T-cell (primary cell): ENCODE measurements at places on chromosomes 11 and 22.

DNA sequence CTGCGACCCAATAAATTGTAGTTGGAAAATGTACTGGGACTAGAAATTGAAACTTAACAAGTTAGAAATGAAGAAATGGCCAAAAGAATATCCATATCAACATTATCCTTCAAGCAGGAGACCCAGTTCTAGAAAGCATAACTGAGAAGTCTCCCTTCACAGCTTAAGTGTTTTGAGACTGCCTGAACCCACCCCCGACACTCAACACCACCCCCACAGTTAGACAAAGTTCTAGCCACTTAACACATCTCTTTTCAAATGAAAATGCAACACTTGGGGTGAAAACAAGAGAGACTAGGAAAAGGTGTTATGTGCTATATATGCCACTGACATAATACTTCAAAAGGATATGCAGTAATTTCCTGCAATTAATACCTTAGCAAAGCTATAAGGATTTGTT, 184.5 kb downstream of the SOX6 start:
- no peak for DNase-seq

DNA sequence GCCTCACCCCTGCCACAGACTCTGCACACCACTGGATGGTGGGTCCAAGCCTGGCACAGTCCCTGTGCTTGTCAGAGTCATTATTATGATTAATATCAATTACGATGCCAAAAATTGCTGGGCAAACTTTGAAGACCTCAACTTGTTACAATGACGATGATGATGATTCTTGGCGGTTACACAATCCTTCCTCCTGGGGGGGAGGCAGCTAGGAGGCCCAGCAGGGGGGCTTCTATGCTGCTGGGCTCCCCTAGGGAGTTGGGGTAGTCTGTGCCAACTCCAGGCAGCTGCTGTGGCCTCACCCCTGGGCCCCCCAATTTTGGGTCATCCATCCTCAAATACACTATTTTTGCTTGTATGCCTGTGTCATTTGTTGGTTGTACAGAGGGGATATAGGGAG, 12.0 kb downstream of the SLC35E4 start:
- no peak for DNase-seq

DNA sequence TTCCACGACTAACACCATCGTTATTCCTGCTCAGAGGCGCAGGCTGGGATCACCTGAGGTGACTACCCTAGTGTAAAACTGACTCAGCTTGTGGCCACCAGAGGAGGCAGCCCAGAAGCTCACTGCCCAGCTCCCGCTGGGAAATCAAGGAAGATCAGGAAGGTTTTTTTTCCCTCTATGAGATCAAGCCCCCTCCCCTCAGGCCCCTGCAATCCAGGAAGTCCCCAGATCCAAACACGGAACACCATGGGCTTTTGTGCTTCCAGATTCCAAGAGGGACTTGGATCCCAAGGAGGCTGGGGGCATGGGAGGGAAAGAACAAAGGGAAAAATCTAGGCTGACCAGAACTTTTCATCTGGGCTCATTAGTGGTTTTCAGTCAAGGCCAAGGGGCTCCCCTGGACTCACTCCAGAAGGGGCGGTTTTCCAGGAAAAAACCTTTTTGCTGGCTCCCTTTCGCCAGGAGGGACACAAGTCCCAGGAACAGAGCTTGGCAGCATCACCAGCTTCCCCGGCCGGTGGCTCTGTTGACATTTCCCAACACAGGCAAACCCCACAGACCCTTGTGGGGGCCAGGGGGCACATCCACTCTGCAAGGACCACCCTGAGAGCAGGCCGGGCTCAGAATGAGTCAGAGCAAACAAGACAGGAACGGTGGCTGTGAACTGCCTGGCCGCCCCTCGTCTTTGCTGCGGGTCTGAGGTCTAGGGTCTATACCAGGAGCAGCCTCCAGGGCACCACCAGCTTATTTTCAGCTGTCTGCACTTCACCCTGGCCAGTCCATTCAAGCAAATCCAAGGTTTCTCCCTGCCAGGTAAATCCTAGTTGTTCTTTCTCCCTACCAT, 36.8 kb downstream of the MYH9 start:
- DNase-seq = no peak

- DNase-seq = no peak
Observed at GRCh38 chr11:33936725-33937604, 45.1 kb upstream of the LMO2 start.

DNA sequence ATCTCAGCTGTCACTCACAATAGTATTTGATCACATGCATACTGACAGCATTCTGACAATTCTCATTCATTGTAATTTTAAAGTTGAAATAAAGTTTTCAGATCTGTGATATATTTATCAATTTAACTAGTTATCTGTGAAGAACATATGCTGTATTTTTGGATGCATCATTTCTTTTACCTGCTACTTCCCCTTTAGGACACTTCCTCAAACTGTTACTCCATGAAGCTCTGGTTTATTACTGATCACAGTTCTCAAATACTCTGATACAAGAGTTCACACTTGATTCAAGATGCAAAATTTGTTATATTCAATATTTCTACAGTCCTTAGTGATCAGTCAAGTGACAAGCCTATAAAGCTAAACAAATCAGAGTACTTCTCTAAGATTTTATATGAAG, 1655.2 kb downstream of the LRRC4C start:
- no peak for DNase-seq

GRCh38 chr11:69909561-69910518, 90.6 kb upstream of the FGF3 start:
- no peak for DNase-seq

- no peak for DNase-seq
Observed at GRCh38 chr11:71321433-71322191, 69.2 kb upstream of the SHANK2 start.

DNA sequence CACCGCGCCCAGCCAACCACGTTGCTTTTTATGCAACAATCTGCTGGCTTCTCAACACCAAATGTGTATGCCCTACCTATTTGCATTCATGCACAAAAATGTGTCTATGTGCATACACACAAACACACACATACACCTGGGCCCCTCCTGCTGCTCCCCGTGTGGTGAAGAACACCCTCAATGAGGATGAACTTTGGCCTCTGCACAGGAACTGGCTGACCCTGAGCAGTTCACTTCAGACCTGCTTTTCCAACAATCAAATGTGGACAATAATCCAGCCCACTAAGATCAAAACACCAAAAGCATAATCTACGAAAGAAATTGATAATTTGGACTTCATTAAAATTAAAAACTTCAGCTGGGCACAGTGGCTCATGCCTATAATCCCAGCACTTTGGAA, 25.3 kb upstream of the SLC35C1 start:
- no peak for DNase-seq

DNA sequence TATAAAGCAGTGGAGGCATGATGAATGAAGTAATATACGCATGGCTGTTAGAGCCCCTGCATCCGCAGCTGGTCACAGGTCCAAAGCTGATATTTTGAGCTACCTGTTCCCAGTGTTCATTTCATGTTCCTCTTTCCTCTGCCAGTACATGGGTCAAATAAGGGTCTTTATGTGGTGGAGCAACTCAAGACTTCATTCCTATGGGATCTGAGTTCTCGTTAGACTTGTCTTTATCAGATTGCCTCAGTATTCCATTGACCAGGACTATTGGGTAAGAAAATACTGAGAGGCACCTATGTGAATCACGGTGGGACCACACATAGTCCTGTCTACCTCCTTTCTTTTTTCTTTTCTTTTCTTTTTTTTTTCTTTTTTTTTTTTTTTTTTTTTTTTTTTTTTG, 25.2 kb downstream of the NCF4 start:
- no peak for DNase-seq

- no peak for DNase-seq
Observed at GRCh38 chr11:73334384-73335203, 26.5 kb downstream of the ARHGEF17 start.

- no peak for DNase-seq
Observed at GRCh38 chr11:128246810-128247594, 340.4 kb downstream of the ETS1 start.

GRCh38 chr22:37340331-37341262, 58.3 kb downstream of the CYTH4 start:
- no peak for DNase-seq
